ENCODE measurements at places on chromosomes 5 and 9. TPM values are rescaled to one million over a fixed set of nuclear protein-coding genes. Genes with fewer than 3 reads are reported as not detected.

DNA sequence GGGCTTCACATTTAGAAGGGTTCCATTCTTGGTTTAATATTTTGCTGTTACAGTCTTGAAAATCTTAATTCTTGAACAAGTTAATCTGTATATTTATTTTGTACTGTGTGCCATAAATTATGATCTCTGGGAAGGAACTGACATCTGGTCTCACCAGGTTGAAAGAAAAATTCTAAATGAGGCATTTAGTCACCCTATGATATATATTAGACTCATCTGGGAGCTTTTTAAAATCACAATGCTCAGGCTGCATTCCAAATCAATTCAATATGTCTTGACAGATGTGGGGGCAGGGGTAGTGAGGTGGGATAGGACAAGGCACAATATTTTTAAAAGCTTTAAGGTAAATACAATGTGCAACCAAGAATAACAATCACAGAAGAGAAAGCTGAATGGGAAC, 569.2 kb downstream of the PRR16 start:
- no peak for DNase-seq

DNA sequence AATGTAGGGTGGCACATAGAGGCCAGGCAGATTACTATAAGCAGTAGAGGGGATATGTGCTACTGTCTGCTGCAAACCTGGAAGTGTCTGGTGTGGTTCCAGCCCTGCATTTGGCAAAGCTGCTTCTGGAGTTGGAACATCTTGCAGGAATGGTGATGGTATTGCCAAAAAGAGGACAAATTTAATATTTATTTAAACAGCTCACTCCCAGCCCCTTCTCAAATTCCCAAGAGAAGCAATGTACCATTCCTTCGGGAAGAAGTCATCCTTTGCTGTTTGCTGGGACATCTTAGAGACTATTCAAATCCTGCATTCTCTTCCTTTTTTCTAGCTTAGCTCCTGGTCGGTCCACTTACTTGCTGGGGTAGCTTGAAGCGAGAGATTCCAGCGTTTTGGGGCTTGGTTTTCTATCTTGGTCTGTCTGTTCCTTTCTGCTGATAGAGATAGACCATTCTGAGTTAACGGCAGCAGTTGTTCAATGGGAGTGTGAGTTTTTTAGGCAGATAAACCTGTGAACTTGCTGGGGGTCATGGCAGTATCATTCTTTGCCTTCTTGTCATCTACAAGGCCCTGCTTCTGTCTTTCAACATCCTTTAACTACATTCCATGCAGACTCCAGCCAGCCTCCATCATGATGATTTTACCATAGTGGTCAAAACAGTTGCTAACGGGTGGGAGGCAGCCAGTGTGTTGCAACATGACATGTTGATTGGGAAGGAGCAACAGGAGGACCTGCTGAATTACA, 69.9 kb downstream of the RCL1 start:
- DNase-seq = no peak

The DMRTA1 gene
- 1.3 TPM for total RNA-seq

DNA sequence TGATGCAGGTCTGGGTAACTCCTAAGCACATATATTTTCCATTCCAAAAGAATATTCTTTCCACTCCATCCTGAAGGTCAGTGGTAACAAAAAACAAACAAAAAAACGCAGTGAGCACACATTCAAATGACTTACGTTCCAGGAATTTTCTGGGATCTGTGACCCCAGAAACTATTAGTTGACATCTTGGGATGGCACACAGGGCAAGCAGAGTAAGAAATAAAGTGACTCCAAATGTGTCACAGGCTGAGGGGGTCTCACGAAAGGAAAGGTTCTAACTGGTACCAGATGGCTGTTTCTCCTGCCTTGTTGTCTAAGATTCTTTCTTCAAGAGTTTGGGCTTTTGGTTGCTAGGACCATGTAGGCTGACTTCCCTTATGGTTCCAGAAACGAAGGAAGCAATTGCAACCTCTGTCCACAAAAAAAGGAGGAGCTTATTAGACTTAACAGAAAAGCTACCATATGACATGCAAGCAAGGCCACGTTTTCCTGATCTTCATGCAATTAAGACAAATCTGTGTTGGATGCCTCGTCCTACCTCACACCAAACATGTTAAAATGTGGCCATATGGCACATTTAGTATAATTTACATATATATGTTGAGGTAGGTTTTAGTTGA, 32.7 kb downstream of the PTGS1 start:
- DNase-seq = no peak

- no peak for DNase-seq
Measured at GRCh38 chr5:87022415-87022814, 245.3 kb upstream of the RASA1 start.

The TMEM174 gene
- total RNA-seq = not detected

- DNase-seq = no peak
Measured at GRCh38 chr5:122114501-122114900, 14.8 kb upstream of the ZNF474 start.

The IL5 gene
- total RNA-seq = not detected

- DNase-seq = no peak
Measured at GRCh38 chr5:10446490-10446889, 4.8 kb downstream of the ROPN1L start.

GRCh38 chr5:174726916-174727793, 2.8 kb downstream of the MSX2 start:
- no peak for DNase-seq

DNA sequence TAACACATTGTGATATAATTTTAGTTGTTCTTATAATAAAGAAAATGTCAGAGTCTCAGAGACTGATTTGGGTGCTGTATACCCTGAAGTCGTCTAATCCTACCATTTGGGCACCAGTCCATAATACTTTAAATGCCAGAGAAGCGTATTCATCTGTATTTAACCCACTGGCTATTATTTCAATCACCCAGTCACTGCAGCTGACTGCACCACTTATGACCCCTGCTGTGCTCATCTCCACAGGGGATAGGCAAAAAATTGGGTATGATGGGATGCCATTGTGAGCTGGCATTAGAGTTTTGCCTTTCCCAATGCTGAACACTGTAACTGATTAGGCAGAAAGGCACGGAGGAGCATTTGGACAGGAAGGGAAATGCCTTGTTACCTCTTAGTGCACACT, 599.7 kb downstream of the CAAP1 start:
- peak; percentile 86 for DNase-seq

The ARHGEF37 gene
- 0.02 TPM for total RNA-seq

- peak; percentile 37 for DNase-seq
Measured at GRCh38 chr9:130157079-130157478, 15.1 kb upstream of the NCS1 start.

The HOMER1 gene
- 9.5 TPM for total RNA-seq

DNA sequence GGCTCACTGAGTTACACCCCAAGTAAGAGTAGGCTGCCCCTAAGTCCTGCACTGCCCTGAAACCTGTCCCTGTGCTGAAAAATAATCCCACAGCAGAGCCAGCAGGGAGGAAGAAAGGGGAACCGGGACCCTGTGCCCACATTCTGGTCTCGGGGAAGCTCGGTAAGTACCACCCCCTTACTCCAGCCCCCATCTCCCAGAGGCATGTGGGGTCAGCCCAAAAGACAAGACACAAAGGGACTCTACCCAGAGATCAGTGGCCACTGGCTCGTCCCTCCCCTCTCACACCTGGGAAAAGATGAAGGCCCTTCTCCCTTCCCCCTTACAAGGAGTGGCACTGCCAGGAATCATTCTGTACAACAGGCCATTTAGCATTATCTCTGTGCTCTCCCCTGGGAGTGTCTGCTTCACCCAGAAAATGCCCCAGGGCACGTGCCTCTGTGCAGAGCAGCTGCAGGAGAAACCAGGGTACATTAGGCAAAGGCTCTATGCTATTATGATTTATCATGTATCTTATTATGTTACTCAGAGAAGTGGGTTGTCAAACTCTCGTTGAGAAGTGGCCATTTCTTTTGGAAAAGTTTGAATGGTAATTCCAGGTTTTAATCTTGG, 71.3 kb downstream of the NDFIP1 start:
- DNase-seq = no peak

DNA sequence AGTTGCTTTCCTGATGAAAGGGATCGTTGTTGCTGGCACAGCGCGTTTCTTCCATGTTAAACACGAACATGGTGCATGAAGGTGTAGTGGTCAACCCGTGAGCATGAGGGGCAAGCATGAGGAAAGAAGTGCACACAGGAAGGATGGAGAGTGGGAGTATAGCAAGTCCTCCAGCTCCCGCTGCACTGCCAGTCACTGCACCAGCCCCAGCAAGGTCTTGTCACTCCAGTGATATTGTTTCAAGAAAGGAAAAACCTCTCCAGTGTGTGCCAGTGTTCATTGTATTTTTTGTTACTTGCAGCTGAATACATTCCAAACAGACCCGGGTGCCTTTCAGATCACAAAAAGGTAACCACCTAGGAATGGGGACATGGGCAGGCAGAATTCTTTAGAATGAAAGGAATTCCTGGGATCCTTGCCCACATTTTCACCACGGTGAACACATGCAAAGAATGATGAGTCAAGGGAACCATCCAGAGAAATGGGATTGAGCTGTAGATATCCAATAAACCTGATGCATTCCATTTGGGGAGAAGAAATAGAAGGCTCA, 186.3 kb downstream of the AOPEP start:
- DNase-seq = peak; percentile 93

DNA sequence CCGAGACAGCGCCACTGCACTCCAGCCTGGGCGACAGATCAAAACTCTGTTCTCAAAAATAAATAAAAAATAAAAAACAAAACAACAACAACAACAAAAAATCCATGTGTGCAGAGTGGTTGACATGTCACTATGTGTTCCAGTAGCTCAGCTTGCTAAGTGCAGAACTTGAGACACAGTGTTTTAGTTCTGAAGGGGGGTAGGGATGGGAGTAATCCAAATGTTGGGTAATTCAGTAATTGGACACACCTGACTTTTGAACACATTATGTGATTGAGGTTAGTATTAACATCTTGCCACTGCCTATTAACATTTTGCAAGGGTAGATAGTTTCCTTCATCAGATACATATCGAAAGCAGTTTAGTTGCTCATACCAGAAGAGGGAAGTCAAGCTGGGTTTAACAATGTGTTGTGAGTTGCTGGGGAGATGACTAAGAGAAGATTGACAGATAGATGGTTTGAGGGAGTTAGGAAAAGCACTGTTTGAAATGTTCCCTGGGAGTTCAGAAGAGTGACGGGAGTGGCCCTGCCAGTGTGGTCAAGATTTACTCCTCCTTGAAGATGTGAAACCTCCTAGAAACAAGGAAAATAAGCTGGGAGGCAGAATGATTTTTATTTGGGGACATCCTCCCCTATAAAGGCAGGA, 928 bp downstream of the HACD4 start:
- DNase-seq = peak; percentile 15

GRCh38 chr5:150645070-150645700, 4.7 kb downstream of the SYNPO start:
- DNase-seq = peak; percentile 29

- no peak for DNase-seq
Measured at GRCh38 chr9:130387398-130387797, 57.4 kb upstream of the ASS1 start.

DNA sequence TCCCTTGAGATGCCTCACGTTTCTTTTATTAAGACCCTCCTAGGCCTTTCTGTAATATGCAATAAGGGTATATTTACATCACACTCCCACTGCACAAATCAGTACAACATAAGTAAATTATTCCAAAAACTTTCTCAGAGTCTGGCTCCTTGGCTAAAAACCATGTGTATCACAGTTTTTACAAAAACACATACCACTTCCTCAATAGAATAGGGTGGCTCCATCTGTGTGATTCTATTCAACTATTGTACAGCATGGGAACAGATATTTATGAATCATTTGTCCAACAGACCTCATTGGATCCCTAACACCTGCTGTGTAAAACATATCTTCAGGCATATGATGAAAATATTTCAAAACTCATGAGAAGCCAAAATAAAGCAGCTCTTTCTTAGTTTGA, 502.7 kb downstream of the EFNA5 start:
- DNase-seq = no peak

The CENPK gene
- 35.3 TPM for total RNA-seq

DNA sequence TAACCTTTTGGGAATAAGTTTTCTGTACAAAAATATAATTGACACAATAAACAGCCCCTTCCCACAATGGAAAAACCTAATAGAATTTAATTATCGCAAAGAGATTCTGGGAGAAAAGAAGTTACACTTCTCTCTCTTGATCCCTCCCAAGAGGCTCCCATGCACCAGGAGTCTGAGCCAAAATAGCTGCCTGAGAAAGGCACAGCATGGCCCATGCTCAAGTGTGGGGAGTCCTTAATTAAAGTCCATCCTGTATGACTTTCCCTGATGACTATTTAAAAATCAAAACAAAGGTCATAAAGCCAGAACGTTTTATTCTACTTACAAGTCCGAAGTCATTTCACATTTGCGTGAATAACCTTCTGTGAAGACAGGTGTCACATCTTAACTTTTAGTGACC, 155.1 kb downstream of the SPOCK1 start:
- DNase-seq = no peak

- peak; percentile 26 for DNase-seq
Measured at GRCh38 chr9:132583584-132584304, 1.3 kb downstream of the BARHL1 start.

GRCh38 chr5:166373817-166374216, 1917.6 kb upstream of the WWC1 start:
- DNase-seq = no peak

DNA sequence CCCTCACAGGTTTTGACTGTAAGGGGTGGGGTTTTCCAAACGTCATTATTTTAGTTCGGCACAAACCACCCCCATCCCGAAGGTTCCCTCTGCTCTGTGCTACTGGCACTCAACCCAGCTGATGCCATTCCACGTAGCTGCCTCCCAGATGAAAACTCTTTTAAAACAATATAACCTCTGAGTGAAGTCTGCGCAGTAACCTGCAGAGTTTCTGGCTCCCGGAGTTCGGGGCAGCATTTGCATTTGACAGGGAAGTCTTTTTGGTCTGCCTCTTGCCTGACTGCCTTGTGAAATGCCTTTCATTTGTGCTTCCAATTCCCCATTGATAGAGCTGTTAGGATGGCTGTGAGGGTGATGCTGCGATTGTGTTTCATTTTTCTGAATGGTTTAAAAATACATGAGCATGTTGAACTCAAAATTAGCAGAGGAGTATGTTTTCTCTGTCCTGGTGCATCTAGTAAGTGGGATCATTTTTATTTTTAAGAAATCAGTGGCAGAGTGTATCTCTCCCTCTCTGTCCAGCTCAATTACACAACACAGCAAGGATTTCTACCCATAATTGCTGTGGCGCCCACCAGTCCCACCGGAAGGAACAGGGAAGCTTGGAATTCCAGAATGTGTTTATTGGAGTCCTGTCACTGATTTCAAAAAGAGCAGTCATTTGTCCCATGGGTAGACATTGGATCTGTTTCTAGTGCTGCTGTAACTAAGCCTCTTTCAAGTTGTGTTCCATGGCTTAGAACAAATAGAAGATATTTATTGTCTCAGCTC, 24.8 kb downstream of the ADCY2 start:
- DNase-seq = no peak

DNA sequence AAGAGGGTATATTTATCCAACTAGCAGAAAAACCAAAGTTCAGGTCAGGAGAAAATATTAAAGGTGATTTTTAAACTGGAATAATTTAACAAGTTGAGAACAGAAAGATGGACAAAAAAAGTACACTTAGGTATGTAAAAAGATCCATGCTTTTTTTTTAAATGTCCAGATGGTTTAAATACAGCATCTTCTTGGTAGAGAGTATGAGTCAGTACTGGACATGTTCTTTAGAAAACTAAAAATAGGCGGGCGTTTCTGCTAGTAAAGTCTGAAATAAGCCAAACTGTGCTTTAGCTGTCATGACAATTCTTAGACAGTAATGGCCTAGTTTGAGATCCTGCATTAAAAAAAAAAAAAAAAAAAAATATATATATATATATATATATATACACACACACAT, 255.9 kb upstream of the ST8SIA4 start:
- no peak for DNase-seq

- no peak for DNase-seq
Measured at GRCh38 chr5:137753691-137754187, 424 bp downstream of the HNRNPA0 start.

The PCDHB12 gene
- not detected for total RNA-seq

- no peak for DNase-seq
Measured at GRCh38 chr5:7628248-7628647, 222.7 kb downstream of the CFAP90 start.

All from HT1080 (cell line).